Suprapubic skin (tissue), 4 donors: ENCODE measurements at places on chromosomes 3 and 15.

DNA sequence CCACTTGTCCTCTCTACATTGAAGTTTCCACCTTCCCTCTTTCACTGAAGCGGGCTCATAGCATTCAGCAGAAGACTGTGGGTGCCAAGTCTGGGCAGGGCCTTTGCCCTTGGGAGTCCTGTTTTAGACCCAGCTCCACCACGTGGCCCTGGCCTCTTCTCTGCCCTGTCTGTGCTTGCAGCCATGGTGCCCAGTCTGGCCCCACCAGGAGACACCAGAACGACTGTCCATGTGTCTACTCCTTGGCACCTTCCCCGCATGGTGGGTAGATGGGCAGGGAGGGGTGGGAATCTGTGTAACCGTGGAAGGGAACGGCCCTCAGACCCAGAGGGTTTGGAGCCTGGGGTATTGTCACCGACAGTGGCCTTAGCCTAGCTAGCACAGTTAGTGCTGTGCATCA lies 17.9 kb upstream of the EMC3 start:
- H3K27ac ChIP-seq = no peak overlapping the region
- H3K4me1 ChIP-seq = peaks cover 15% of the 10 kb centered on the region

DNA sequence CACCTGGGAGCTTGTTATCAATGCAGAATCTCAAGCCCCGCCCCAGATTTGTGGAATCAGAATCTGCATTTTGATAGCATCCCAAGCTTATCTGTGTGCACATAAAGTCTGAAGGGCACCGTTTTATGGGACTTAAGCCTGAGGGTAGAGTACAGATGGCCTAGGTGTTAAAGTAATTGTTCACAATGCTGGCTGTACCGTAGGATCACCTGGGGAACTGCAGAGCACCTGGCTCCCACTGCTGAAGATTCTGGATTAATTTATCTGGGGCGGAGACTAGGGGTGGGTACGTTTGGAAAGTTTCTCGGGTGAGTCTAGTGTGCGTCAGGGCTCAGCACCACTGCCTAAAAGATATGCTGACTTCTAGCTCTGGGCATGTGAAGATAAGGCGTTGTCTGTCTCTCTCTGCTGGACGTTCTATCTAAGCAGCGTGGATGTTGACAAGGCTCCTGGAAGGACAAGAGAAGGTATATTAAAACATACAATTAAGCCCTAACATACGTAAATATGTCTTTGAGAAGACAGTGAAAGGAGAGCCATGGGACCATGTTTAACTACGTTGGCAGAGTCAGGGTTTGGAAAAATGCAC lies 63.2 kb upstream of the RASGRP1 start:
- no peak overlapping the region for H3K27ac ChIP-seq
- peaks cover 10% of the 10 kb centered on the region for H3K4me1 ChIP-seq
- H3K27me3 ChIP-seq = no peaks in the 10 kb centered on the region
- H3K36me3 ChIP-seq = no peaks in the 10 kb centered on the region
- H3K4me3 ChIP-seq = no peak overlapping the region

- no peaks in the 10 kb centered on the region for H3K27me3 ChIP-seq
- H3K27ac ChIP-seq = no peak overlapping the region
- no peaks in the 10 kb centered on the region for H3K36me3 ChIP-seq
- no peak for DNase-seq
- peaks cover 6% of the 10 kb centered on the region for H3K4me1 ChIP-seq
Observed at GRCh38 chr3:135992072-135992471, 26.5 kb downstream of the PPP2R3A start.

- no peak for DNase-seq
- H3K36me3 ChIP-seq = no peaks in the 10 kb centered on the region
- no peak within 1 kb of the TSS for H3K4me3 ChIP-seq
- H3K27me3 ChIP-seq = no peaks in the 10 kb centered on the region
Observed at GRCh38 chr3:57199895-57200297, at the start of gene HESX1. TSS of gene HESX1 (minus strand) at chr3:57199978. CDS start at chr3:57199918, 60 bp downstream.

- no peak overlapping the region for H3K27ac ChIP-seq
- H3K4me1 ChIP-seq = no peaks in the 10 kb centered on the region
- DNase-seq = no peak
- no peaks in the 10 kb centered on the region for H3K36me3 ChIP-seq
- no peak overlapping the region for H3K4me3 ChIP-seq
- H3K27me3 ChIP-seq = no peaks in the 10 kb centered on the region
Observed at GRCh38 chr3:89522155-89522554, 414.7 kb downstream of the EPHA3 start.

- no peaks in the 10 kb centered on the region for H3K27me3 ChIP-seq
- no peak overlapping the region for H3K4me3 ChIP-seq
- no peaks in the 10 kb centered on the region for H3K36me3 ChIP-seq
- DNase-seq = no peak
- no peak overlapping the region for H3K27ac ChIP-seq
Observed at GRCh38 chr3:106728315-106729098, 648.7 kb upstream of the CCDC54 start.

- no peak for DNase-seq
- no peak overlapping the region for H3K27ac ChIP-seq
- H3K4me3 ChIP-seq = no peak overlapping the region
- no peaks in the 10 kb centered on the region for H3K4me1 ChIP-seq
Observed at GRCh38 chr3:152156880-152157279, 111.8 kb upstream of the MBNL1 start.

DNA sequence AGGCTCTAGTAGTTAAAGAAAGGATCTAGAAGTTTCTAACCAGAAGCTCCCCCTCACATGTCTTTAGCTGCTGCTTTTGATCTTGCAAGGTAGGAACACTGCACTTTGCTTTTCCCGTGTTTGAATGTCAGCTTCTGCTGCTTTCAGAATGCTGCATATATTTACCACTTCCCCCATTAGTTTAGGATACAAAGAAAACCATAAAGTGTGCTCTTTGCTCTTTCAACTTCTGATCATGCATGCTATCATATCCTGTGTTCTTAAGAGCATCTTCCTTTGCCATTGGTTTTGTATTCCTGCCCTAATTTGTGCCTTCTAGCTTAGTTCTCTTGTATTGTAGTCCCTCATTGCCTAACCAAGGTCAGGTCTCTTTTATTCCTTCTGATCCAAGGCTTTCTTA lies 43.3 kb downstream of the ZNF609 start:
- H3K36me3 ChIP-seq = peaks cover 31% of the 10 kb centered on the region
- H3K4me1 ChIP-seq = peaks cover 45% of the 10 kb centered on the region
- no peaks in the 10 kb centered on the region for H3K27me3 ChIP-seq
- no peak overlapping the region for H3K27ac ChIP-seq
- H3K4me3 ChIP-seq = no peak overlapping the region

DNA sequence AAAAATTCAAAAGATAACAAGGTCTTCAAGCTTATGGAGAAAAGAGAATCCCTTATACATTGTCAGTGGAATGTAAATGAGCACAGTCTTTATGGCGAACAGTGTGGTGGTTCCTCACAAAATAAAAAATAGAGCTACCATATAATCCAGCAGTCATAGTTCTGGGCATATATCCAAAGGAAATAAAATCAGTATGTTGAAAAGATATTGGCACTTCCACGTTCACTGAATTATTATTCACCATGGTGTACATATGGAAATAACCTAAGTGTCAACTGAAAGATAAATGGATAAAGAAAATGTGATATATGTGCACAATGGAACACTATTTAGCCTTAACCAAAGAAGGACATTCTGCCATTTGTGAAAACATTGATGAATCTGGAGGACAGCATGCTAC lies 1161.2 kb downstream of the ROBO2 start:
- no peak overlapping the region for H3K27ac ChIP-seq
- no peak for DNase-seq
- no peaks in the 10 kb centered on the region for H3K4me1 ChIP-seq
- H3K36me3 ChIP-seq = no peaks in the 10 kb centered on the region
- no peaks in the 10 kb centered on the region for H3K27me3 ChIP-seq

- no peak overlapping the region for H3K27ac ChIP-seq
- H3K4me3 ChIP-seq = no peak overlapping the region
- no peaks in the 10 kb centered on the region for H3K27me3 ChIP-seq
- no peaks in the 10 kb centered on the region for H3K4me1 ChIP-seq
- no peaks in the 10 kb centered on the region for H3K36me3 ChIP-seq
Observed at GRCh38 chr3:31081018-31081662, 186.7 kb upstream of the GADL1 start.

DNA sequence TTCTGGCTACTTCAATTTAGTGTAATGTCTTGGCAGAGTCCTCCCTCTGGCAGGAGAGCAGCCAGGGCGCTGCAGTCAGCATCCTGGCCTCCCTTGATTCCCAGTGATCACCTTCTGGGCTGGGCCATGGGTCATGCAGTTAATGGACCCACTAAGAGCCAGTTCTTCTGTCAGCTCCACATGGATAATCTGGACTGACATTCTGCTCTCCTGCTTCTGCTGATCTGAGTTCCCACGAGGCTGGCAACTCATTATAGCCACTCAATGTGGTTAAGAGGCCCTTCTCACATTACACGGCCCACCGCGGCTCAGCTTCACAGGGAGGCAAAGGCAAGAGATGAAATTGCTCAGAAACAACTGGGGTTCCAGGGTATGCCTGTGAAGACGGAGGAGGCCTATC lies 94.0 kb downstream of the WDR76 start:
- peaks cover 8% of the 10 kb centered on the region for H3K4me1 ChIP-seq
- H3K36me3 ChIP-seq = no peaks in the 10 kb centered on the region
- H3K4me3 ChIP-seq = no peak overlapping the region
- no peak for DNase-seq
- no peak overlapping the region for H3K27ac ChIP-seq
- H3K27me3 ChIP-seq = no peaks in the 10 kb centered on the region

DNA sequence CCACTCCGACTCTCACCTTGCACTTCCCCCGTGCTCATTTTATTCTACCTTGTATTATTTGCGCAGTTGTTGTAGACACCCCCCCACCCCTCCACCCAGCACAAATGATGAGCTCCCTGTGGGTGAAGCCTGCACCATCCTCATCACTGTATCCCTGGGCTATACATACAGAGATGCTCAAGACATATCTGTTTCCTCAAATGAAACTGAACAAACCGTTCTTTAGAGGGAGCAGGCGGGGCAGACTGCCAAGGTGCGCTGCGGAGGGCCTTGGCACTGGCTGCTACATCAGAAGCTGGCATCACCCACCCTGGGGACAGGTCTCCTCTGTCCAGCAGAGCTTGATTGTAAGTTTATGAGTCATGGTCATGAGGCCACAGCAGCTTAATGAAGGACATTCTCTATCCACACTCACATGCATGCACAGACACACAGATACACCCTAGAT lies 29.0 kb downstream of the ADCY5 start:
- no peak overlapping the region for H3K27ac ChIP-seq
- H3K4me1 ChIP-seq = peaks cover 3% of the 10 kb centered on the region
- DNase-seq = no peak
- H3K36me3 ChIP-seq = no peaks in the 10 kb centered on the region

- H3K27ac ChIP-seq = no peak overlapping the region
- H3K4me3 ChIP-seq = no peak overlapping the region
- H3K4me1 ChIP-seq = no peaks in the 10 kb centered on the region
- DNase-seq = no peak
- H3K27me3 ChIP-seq = no peaks in the 10 kb centered on the region
- no peaks in the 10 kb centered on the region for H3K36me3 ChIP-seq
Observed at GRCh38 chr3:120648290-120648689, 33.7 kb downstream of the HGD start.

GRCh38 chr3:140586311-140586710 lies 91.6 kb upstream of the TRIM42 start:
- no peak for DNase-seq
- no peaks in the 10 kb centered on the region for H3K4me1 ChIP-seq
- no peak overlapping the region for H3K27ac ChIP-seq

- no peak overlapping the region for H3K27ac ChIP-seq
- no peak for DNase-seq
- H3K4me1 ChIP-seq = no peaks in the 10 kb centered on the region
- H3K4me3 ChIP-seq = no peak overlapping the region
Observed at GRCh38 chr3:72050048-72050632, 265.2 kb upstream of the PROK2 start.

- no peak overlapping the region for H3K27ac ChIP-seq
- no peaks in the 10 kb centered on the region for H3K27me3 ChIP-seq
- H3K4me3 ChIP-seq = no peak overlapping the region
- H3K4me1 ChIP-seq = no peaks in the 10 kb centered on the region
- no peaks in the 10 kb centered on the region for H3K36me3 ChIP-seq
Observed at GRCh38 chr3:15523660-15524417, 2.3 kb upstream of the COLQ start.
